Kasumi-1 (cell line): ENCODE measurements at places on chromosomes 11 and 22.

GRCh38 chr11:77726524-77726923 lies 88.9 kb upstream of the CLNS1A start:
- DNase-seq = no peak

- DNase-seq = peak; percentile 8
Observed at GRCh38 chr22:46047841-46048595, 71.1 kb upstream of the WNT7B start.

DNA sequence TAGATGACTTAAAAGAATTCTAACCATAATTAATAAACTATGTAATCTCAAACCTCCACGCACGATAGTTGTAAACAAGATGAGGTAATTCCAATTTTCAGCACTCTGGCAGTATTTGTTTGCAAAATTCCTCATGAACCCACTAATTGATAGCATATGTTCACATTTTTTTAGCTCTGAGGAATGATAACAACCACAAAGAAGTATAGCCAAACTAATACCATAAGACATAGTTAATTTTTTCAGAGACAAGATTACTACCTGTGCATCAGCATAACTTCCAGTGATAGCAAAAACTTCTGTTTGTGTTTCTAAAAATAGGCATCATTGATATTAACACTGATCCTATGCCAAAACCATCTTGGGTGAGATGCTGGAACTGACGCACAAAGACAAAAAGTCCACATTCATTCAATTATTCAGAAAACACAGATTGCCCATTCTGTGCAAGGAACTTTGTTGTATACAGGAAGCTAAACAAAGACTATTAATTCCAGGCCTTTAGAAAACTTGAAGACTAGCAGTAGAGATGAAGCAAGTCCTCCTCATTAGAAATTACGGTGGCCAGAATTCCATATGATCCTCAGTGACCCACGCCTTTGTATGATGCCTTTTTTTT lies 57.7 kb downstream of the PDGFD start:
- no peak for DNase-seq

GRCh38 chr11:125410091-125410490 lies 86.0 kb downstream of the FEZ1 start:
- no peak for DNase-seq

DNA sequence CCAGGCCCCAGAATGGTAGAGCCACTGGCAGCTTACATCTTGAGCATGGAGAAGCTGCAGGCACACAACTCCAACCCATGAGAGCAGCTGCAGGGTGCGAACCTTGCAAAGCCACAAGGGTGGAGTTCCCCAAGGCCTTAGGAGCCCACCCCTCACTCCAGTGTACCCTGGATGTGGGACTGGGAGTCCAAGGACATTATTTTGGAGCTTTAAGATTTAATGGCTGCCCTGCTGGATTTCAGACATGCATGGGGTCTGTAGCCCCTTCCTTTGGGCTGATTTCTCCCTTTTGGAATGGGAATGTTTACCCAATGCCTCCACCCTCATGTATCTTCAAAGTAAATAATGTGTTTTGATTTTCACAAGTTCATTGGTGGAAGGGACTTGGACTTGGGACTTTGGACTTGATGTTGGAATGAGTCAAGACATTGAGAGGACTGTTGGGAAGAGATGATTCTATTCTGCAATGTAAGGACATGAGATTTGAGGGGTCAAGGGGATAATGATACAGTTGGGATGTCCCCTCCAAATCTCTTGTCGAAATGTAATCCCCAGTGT lies 1.1 kb upstream of the KRTAP5-7 start:
- DNase-seq = no peak

- peak; percentile 82 for DNase-seq
Observed at GRCh38 chr11:78350091-78350645, 67.5 kb downstream of the GAB2 start.

DNA sequence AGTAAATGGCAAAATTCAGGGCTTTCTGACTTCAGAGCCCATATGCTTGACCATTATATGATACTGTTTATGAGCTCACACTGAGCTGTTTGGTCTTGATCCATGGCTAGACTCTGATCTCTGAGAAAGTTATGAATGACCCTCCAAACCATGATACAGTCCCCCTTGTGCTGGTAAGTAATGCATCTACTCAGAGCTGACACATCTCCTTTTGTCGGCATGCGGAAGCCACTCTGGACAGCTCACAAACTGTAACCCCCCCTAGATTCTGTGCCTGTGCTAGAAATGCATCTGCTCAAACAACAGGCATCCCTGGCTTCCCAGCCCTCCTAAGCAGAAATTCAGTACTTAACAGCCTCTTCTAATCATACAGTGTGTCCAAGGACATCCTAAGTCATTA lies 150.8 kb upstream of the RAG2 start:
- no peak for DNase-seq

GRCh38 chr11:13896981-13897353 lies 65.6 kb upstream of the SPON1 start:
- DNase-seq = no peak

GRCh38 chr11:127926721-127927120 lies 660.6 kb downstream of the ETS1 start:
- no peak for DNase-seq

DNA sequence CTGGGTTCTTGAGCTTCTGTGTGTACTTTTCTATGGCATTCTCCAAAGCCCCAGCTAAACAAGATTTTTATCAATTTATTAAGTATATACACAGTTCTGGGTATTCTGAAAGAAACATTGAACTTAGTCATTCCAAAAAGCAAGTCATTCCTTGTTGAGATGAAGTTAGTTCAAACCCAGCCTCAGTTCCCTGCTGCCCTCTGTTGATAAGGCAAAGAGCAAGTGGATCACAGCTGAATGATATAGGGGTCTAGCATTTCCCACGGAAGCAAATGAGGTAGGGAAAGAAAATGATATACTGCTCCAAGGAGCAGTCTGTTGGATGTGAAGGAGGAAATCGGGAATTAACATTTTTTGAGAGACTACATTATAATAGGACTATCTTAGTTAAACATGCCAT lies 841.8 kb upstream of the TENM4 start:
- no peak for DNase-seq

DNA sequence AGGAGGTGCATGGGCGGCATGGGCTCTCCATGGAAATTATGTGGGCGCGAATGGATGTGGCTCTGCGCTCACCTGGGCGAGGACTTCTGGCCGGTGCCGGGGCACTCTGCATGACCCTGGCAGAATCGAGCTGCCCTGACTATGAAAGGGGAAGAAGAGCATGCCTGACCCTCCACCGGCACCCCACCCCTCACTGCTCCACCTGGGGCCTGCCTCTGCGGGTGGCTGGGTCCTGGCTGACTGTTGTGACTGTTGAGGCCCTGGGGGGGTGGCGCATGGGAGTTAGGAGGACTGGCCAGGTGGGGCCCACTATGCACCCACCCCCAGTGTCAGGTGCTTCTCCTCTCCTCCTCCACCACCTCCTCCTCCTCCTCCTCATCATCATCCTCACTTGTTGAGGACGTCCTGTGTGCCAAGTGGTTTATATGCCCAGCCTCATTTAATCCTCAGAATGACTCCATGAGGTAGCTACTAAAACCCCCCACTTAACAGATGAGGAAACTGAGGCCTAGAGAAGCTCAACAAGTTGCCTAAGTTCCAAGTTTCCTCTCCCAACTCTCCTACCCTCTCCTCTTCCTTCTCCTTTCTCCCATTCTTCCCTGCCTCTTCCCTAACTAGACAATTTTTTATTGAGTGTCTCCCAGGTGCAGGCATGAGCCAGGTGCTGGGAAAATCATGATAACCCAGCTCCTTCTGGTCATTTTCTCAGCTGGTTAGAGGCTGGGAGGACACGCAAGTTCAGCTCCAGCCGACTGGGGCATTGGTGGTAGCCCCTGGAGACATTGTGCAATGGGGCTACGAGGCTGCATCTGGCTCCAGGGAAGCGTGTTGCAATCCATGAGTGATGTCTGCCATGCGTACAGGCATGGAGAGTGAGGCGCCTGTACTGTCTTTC lies 2.3 kb downstream of the MYEOV start:
- DNase-seq = peak; percentile 61

DNA sequence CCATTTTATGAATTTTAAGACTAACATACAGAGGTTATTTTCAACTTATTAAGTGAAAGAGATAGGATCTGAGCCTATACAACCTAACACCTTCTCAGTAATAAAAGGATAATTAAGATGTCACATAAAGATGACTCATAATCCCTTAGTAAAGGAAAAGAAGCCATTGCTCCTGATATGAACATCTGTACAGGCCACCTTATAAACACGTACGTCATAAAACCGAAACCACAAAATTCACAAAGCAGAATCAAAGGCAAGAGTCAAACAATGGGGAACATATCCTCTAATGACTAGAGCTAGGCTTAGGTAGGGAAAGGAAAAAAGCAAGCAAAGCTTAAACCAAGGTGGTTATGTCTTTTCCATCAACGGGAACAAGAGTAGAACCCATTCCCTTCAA lies 103.5 kb downstream of the KCNA4 start:
- no peak for DNase-seq

DNA sequence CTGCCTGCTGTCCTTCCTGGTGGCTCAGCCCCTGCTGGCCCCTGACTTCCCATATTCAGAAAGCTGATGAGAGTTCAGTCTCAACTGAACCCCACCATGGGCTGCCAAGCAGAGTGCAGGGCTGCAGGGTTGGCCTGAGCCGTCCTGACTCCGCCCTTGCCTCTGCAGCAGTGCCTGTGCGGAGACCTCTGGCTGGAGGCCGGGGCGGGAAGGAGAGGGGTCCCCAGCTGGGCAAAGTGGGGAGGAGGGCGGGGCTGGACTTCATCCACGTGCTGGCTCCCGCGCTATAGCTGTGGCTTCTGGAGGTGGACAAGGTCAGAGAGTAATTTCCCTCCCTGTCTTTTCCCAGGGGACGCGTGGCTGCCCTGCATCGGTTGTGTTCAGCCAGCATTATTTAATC lies 13.6 kb downstream of the GLB1L3 start:
- no peak for DNase-seq

DNA sequence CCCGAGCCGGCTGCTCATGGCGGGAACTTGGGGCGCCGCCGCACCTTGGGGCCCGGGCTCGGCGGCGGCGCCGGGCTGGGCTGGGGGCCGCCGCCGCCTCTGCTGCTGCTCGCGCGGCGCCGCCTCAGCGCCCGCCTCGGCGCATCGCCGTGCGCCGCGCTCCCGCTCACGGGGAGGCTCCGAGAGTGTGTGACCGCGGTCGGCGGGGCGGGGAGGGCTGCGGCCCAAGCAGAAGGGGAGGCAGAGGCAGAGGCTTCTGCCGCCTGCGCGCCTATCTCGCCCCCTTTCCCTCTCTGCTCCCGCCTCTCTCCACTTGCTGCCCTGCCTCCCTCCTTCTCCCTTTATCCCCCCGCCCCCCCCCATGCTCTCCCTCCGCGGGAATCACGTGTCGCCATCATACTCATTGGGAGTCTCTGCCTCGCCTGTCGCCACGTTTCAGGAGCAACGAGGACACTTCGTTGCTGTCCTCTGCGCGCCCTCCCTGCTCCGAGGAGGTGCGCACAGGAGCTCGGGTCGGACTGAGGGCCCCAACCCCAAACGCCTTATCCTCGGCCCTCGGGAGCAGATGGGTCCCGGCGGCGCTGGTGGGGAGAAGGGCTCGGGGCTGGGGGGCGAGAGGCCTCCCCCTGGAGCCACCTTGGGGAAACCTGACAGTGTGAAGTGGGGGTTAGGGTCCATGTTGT lies at the start of gene GUCY1A2:
TSS of gene GUCY1A2 (minus strand) at position 258 of the 683 bp plus-strand sequence. CDS start 421 bp downstream, outside the sequence.
- DNase-seq = no peak

DNA sequence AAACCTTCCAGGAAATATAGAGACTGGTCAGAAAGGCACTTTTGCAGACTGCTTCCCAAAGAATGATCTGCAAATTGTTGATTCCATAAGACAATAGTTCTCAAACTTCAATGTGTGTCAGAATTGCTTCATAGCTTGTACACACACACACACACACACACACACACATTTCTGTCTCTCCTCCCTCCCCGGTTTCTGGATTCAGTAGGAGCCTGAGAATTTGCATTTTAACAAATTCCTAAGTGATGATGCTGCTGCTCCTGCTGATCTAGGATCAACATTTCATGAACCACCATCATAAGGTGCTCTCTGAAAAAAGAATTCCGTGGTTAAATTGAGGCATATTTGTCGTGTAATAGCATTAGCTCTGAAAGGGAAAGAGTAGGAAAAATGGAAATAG lies 35.3 kb upstream of the FZD4 start:
- no peak for DNase-seq

DNA sequence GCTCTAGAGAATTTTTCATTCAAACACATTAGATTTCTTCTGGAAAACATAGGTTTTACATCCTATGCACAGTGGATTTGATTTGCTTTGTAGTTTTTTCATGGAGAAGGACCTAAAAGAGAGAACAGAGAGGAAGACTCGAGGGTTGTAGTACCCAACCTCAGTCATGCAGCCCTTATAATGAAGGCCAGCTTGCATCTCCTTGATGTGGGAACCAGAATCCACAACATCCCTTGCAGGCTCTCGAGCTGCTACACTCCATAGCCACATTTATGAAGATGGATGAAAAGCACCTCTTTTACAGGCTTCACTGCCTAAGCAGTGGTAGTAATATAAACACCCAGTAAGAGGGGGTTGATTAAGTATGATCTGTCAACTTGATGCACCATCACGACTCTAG lies 9.5 kb upstream of the OR5B12 start:
- DNase-seq = no peak

DNA sequence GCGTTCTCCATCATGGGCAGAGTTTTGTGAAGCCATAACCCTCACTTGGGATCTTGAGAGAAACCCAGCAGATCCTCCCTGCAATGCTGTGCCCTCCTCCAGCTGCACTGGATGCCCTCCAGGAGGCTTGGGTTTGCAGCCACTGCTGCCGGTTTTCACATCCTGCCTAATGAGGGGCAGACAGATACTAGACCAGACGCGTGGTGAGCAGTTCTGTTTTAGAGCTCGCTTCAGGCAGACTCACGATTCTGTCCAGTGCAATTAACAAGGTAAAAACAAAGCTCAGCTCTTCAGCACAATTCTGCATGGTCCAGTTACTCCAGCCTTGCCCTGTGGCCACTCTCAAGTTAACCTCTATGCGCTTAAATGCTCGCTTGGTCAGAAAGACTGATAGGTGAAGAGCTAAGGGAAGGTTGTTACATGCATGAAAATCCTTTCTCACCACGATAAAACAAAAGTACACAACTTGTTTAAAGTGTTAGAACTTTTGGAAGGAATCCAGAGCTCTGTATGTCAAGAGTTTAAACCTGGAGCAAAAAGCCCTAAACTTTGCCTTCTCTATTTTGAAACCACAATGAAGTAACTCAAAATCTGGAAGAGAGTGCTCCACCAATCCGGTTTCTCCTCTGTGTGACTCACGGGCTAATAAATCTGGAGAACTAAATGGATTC lies 292.3 kb upstream of the FAT3 start:
- no peak for DNase-seq

DNA sequence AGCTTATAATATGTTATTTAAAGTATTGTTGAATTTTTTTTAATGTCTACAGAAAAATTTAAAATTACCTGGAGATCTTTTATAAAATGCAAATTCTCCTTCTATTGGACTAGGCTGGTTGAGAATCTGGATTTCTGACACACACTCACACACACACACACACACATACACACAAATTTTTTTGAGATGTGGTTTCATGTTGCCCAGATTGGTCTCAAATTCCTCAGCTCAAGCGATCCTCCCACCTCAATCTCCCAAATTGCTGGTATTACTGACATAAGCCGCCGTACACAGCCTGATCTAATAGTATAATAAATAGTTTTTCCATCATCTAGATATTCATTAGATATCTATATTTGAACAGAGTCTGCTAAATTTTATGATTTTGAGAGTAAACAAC lies 4.5 kb upstream of the RFPL1 start:
- DNase-seq = no peak
